ENCODE measurements at places on chromosomes 7 and 10. TPM values are rescaled to one million over a fixed set of nuclear protein-coding genes. Genes with fewer than 3 reads are reported as not detected.

GRCh38 chr7:143405173-143406001 is 3.3 kb downstream of the EPHA1 start:
- H3K36me3 ChIP-seq = no peaks in the 10 kb centered on the region
- no peaks in the 10 kb centered on the region for H3K27me3 ChIP-seq
- H3K4me1 ChIP-seq = peaks cover 34% of the 10 kb centered on the region
- H3K27ac ChIP-seq = no peak overlapping the region

The LLCFC1 gene
- not detected for total RNA-seq

- no peaks in the 10 kb centered on the region for H3K4me1 ChIP-seq
- DNase-seq = no peak
- H3K4me3 ChIP-seq = no peak overlapping the region
- peaks cover 6% of the 10 kb centered on the region for H3K27me3 ChIP-seq
- no peak overlapping the region for H3K27ac ChIP-seq
- no peaks in the 10 kb centered on the region for H3K36me3 ChIP-seq
Measured at GRCh38 chr10:122571892-122572291, 11.3 kb downstream of the DMBT1 start.

DNA sequence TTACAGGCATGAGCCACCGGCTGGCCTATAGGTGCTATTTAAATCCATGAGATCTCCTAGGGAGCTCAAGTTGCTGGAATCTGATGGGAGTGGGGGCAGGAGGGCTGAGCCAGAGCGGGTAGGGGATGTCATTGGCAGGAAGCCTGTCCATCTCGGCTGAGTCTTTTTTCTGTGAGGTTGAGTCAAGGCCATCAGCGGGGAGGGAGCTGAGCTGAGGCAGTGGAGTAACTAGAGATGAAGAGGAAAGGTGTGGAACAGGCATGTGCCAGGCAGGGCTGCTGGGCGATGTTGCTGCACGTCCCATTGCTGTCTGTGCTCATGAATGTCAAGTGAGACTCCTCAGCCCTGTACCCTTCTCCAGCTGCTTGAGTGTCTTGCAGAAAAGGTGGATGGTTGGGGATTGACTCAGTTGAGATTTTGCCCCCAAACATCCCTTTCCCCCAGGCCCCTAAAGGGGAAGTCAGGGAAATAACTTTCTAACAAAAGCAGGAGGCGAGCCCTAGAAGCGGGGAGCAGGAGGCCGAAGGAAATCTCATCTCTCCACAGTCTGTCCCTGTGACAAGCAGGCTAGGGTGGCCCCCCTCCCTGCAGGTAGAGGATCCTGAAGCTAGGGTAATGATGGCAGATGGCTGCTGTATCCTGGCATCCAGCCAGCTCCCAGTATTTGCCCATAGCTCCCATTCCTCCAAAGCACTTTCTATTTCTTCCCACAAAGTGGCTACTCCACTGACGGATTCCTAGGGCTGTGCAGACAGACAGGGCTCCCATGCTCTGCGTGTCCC is 5.4 kb downstream of the ATP6V1F start:
- no peaks in the 10 kb centered on the region for H3K27me3 ChIP-seq
- H3K4me1 ChIP-seq = peaks cover 4% of the 10 kb centered on the region
- H3K27ac ChIP-seq = no peak overlapping the region
- DNase-seq = no peak

- no peak overlapping the region for H3K27ac ChIP-seq
- peaks cover 65% of the 10 kb centered on the region for H3K36me3 ChIP-seq
- H3K4me3 ChIP-seq = no peak overlapping the region
- no peaks in the 10 kb centered on the region for H3K4me1 ChIP-seq
Measured at GRCh38 chr10:28594406-28594805, 61.5 kb downstream of the WAC start.

DNA sequence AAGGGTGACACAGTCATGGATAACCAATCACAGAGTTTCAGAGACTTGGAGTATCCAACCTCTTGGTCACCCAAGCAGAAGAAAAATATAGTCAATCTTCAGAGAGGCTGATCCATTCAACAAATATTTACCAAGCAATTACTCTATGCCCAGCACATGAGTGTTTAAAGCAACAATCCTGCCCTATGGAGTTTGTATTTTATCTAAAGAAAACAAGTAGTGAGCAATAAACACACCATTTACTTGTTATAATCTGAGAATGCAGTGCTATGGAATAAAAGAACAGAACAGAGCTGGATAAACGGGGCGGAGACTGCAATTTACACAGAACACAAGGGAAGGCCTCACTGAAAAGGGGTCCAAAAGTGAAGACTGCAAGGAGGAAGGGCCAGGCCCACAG is 63.8 kb downstream of the GRB10 start:
- H3K27ac ChIP-seq = no peak overlapping the region
- DNase-seq = no peak
- no peaks in the 10 kb centered on the region for H3K36me3 ChIP-seq
- no peaks in the 10 kb centered on the region for H3K4me1 ChIP-seq
- no peaks in the 10 kb centered on the region for H3K27me3 ChIP-seq
- H3K4me3 ChIP-seq = no peak overlapping the region

The SLC26A3 gene
- total RNA-seq = not detected

- H3K36me3 ChIP-seq = no peaks in the 10 kb centered on the region
- peaks cover 13% of the 10 kb centered on the region for H3K4me1 ChIP-seq
- H3K4me3 ChIP-seq = no peak overlapping the region
- no peak overlapping the region for H3K27ac ChIP-seq
Measured at GRCh38 chr10:29703271-29703670, 68.5 kb upstream of the SVIL start.

The MMRN2 gene
- not detected for total RNA-seq

DNA sequence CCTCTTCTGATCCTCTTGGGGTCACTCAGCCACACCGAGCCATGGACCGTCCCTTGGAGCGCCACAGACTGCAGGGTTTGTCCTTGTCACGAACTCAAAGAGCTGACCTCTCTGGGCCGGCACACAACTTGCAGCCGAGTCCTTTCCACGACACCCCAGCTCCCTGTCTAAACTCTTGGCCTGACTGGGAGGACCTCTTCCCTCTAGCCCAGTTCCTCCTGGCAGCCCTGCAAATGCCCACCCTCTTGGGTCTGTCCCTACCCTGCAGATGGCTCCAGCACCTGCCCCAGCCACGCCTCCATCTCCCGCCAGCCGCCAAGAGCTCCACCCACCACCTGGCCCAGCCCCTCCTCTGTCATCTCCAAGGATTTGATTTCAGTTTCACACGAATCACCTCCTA is 339.2 kb downstream of the DNAJB6 start:
- H3K27me3 ChIP-seq = peaks cover 69% of the 10 kb centered on the region
- H3K27ac ChIP-seq = no peak overlapping the region
- no peak overlapping the region for H3K4me3 ChIP-seq
- peaks cover 4% of the 10 kb centered on the region for H3K4me1 ChIP-seq

- DNase-seq = peak; percentile 53
- H3K4me3 ChIP-seq = no peak overlapping the region
- H3K27ac ChIP-seq = no peak overlapping the region
- peaks cover 44% of the 10 kb centered on the region for H3K4me1 ChIP-seq
- H3K27me3 ChIP-seq = no peaks in the 10 kb centered on the region
Measured at GRCh38 chr10:14652067-14652466, 122.6 kb downstream of the FAM107B start.

DNA sequence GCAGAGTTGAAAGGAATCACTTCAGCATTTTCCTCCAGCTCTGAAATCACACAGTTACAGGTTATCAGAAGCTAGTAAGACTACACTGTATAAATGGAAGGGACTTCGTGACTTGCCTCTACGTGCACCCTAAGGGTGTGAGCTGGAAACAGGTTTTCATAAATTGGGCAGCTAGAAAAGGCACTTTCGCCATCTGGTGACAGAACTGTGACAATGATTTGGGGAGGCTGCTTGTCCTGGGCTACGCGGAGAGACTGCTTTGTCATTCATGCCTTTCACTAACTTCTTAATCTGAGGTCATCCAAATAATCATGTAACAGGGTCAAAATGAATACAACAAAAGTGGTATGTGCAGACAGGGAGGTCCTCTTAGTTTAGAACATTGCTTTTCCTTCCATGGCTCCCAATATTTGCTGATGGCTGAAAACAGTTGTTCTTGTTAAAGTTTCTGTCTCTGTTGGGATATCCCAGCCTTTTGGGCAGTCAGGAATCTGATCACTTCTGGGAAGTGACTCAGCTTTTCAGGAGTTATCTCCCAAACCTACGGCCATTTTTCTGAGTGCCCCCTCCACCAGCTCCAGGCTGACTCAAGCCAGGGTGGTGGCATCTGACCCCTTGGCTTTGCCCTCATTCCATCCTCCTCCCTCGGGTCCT is 17.8 kb downstream of the VWC2 start:
- no peaks in the 10 kb centered on the region for H3K27me3 ChIP-seq
- no peaks in the 10 kb centered on the region for H3K4me1 ChIP-seq
- DNase-seq = peak; percentile 12
- H3K36me3 ChIP-seq = no peaks in the 10 kb centered on the region
- H3K27ac ChIP-seq = no peak overlapping the region
- H3K4me3 ChIP-seq = no peak overlapping the region

- H3K27me3 ChIP-seq = no peaks in the 10 kb centered on the region
- no peaks in the 10 kb centered on the region for H3K36me3 ChIP-seq
- no peak overlapping the region for H3K27ac ChIP-seq
- H3K4me3 ChIP-seq = no peak overlapping the region
- DNase-seq = no peak
Measured at GRCh38 chr7:151683615-151684407, 164.1 kb upstream of the RHEB start.

- no peaks in the 10 kb centered on the region for H3K36me3 ChIP-seq
- H3K27ac ChIP-seq = no peak overlapping the region
- peaks cover 20% of the 10 kb centered on the region for H3K4me1 ChIP-seq
- no peaks in the 10 kb centered on the region for H3K27me3 ChIP-seq
Measured at GRCh38 chr10:119754085-119754484, 28.2 kb downstream of the INPP5F start.

GRCh38 chr7:70744492-70744891 is 387.5 kb upstream of the GALNT17 start:
- no peak overlapping the region for H3K4me3 ChIP-seq
- no peak for DNase-seq
- H3K27me3 ChIP-seq = no peaks in the 10 kb centered on the region
- no peaks in the 10 kb centered on the region for H3K4me1 ChIP-seq
- H3K27ac ChIP-seq = no peak overlapping the region

DNA sequence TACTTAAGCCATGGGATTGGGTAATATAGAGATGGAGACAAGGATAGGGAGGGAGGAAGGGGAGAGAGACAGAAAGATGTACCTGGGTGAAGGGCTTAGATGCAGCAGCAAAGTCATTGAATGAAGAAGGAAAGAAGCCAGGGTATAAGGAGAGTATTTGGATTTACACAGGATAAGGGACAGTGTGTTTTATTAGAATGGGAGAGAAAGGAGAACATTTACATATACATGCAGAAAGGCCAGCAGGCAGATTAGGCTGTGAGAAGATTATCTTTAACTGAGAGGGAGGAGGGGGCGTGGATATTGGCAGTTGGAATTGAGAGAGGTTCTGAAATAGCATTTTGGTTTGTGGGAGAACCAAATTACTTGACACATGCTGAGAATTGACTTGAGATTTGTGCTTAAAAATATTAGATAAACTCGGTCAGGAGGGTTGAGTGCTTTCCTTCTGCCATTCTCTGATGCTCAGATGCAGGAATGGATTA is 161.5 kb upstream of the ZNF804B start:
- no peak overlapping the region for H3K27ac ChIP-seq
- H3K36me3 ChIP-seq = no peaks in the 10 kb centered on the region
- H3K4me1 ChIP-seq = no peaks in the 10 kb centered on the region
- DNase-seq = no peak
- peaks cover 10% of the 10 kb centered on the region for H3K27me3 ChIP-seq

The PIK3CG gene
- 13.4 TPM for total RNA-seq

- DNase-seq = no peak
- peaks cover 15% of the 10 kb centered on the region for H3K27me3 ChIP-seq
- no peaks in the 10 kb centered on the region for H3K36me3 ChIP-seq
- H3K4me1 ChIP-seq = no peaks in the 10 kb centered on the region
- no peak overlapping the region for H3K27ac ChIP-seq
- H3K4me3 ChIP-seq = no peak overlapping the region
Measured at GRCh38 chr10:124194199-124194824, 100.9 kb upstream of the CHST15 start.

DNA sequence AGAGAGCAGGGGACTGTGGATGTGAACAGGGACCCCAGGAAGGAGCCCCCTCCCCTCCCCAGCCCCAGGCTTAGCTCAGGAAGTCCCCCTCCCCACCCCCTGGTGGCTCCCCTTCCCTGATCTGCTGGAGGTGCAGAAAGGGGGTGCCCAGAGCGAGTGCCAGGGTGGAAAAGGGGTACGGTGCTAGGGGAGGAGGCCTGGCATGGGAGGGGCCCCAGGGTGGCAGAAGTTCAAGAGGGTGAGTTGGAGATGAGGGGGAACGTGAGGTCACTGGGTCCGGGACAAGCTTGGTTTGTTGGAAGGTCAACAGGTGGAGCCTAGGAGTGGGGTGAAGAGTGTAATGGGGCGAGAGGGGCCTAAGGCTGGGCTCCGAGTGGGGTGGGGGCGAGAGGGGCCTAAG is 21.5 kb upstream of the TBL2 start:
- H3K27me3 ChIP-seq = no peaks in the 10 kb centered on the region
- H3K36me3 ChIP-seq = no peaks in the 10 kb centered on the region
- peaks cover 11% of the 10 kb centered on the region for H3K4me1 ChIP-seq
- no peak for DNase-seq

DNA sequence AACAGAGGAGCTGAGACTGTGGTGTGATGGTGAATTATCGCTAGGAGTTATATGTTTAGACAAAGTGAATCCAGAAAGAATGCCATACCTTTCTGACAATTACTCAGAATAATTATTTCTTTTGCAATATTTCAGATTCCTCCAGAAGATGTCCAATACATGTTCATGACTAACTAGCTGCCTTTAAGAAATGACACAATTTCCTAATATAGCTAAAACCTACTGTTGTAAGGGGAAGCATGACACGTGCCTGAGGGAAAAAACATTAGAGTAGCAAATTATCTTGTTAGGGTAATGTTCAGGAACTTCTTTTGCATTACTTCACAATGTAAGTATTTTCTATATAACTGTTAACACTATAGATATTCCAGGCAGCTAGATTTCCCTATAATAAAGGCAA is 150.3 kb downstream of the COL28A1 start:
- no peaks in the 10 kb centered on the region for H3K4me1 ChIP-seq
- no peak for DNase-seq
- H3K36me3 ChIP-seq = no peaks in the 10 kb centered on the region
- no peak overlapping the region for H3K27ac ChIP-seq
- no peak overlapping the region for H3K4me3 ChIP-seq
